ENCODE measurements at places on chromosomes 2 and 18.
A peak's percentile ranks its signal among the peaks of the same experiment; 100 is the strongest.

DNA sequence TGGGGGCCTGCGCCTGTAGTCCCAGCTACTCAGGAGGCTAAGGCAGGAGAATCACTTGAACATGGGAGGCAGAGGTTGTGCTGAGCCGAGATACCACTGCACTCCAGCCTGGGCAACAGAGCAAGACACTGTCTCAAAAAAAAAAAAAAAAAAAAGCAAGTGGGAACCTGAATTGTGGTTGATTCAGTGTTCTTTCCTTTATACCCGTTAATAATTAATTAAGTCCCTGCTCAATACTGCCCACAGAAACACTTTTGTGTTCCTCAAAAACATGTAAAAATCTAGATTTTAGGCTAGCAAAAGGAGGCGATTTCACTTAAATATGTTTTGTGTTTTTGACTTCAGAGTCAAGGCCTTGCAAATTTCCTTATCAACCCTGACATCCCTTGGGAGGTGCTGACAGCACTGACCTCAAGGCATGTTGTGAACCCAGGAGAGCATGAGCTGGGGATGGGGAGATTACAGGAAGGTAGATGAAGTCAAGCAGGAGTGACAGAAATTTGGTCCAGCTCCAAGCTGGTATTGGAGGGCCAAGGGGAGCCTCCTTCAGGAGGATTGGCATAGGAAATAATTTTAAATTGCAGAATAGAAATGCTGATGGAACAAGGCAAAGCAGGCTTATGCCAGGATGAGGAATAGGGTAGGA lies 89.0 kb upstream of the PNPT1 start:
- H3K4me3 ChIP-seq, result no peak overlapping the region
- H3K27me3 ChIP-seq, result no peaks in the 10 kb centered on the region
- no peaks in the 10 kb centered on the region for H3K4me1 ChIP-seq
- H3K27ac ChIP-seq, result no peak overlapping the region
- H3K36me3 ChIP-seq, result no peaks in the 10 kb centered on the region

DNA sequence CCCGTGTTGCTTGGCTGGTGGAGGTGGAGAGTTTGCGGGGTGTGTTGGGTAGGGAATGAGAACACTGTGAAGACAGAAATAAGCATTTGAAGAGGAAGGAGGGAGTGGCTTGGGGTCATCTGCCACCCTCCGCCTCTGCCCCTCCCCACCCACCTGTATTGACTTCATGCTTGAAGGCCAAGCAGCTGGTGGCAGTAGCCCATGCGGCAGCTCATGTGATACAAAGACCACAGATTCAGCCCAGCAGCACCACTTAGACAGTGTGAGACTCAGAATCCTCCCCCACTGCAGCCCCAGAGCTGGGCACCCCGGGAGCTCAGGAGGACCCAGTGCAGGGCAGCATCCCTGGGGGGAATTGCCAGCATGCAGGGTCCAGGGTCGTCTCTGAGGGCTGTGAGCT lies 15.4 kb downstream of the NPPC start:
- no peak overlapping the region for H3K4me3 ChIP-seq
- H3K27me3 ChIP-seq, result no peaks in the 10 kb centered on the region
- H3K27ac ChIP-seq, result no peak overlapping the region

GRCh38 chr2:175342085-175342484 lies 160.6 kb upstream of the ATP5MC3 start:
- H3K36me3 ChIP-seq, result no peaks in the 10 kb centered on the region
- H3K4me3 ChIP-seq, result no peak overlapping the region
- no peaks in the 10 kb centered on the region for H3K27me3 ChIP-seq
- DNase-seq, result no peak

DNA sequence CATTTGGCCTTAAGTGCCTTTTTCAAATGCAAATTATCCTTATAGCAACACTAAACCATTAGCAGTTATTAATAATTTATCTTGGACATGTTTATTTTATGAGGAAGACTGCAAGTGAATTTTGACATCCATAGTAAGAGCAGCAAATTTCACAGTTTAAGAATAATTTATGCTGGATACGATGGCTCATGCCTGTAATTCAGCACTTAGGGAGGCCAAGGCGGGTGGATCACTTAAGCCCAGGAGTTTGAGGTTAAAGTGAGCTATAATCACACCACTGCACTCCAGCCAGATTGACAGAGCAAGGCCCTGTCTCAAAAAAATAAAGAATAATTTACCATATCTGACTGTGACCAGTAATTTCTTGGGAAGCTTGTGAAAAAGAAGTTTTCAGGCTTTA lies 286.2 kb downstream of the TMX3 start:
- no peak for DNase-seq
- H3K36me3 ChIP-seq, result no peaks in the 10 kb centered on the region
- no peaks in the 10 kb centered on the region for H3K27me3 ChIP-seq
- no peak overlapping the region for H3K27ac ChIP-seq
- H3K4me3 ChIP-seq, result no peak overlapping the region

GRCh38 chr2:2018713-2019410 lies 274.5 kb upstream of the PXDN start:
- H3K4me1 ChIP-seq, result no peaks in the 10 kb centered on the region
- H3K36me3 ChIP-seq, result no peaks in the 10 kb centered on the region
- H3K4me3 ChIP-seq, result no peak overlapping the region
- no peak overlapping the region for H3K27ac ChIP-seq

GRCh38 chr2:113098041-113098440 lies 29.4 kb upstream of the IL1RN start:
- H3K36me3 ChIP-seq, result no peaks in the 10 kb centered on the region
- H3K4me1 ChIP-seq, result no peaks in the 10 kb centered on the region
- H3K4me3 ChIP-seq, result no peak overlapping the region
- H3K27me3 ChIP-seq, result no peaks in the 10 kb centered on the region

DNA sequence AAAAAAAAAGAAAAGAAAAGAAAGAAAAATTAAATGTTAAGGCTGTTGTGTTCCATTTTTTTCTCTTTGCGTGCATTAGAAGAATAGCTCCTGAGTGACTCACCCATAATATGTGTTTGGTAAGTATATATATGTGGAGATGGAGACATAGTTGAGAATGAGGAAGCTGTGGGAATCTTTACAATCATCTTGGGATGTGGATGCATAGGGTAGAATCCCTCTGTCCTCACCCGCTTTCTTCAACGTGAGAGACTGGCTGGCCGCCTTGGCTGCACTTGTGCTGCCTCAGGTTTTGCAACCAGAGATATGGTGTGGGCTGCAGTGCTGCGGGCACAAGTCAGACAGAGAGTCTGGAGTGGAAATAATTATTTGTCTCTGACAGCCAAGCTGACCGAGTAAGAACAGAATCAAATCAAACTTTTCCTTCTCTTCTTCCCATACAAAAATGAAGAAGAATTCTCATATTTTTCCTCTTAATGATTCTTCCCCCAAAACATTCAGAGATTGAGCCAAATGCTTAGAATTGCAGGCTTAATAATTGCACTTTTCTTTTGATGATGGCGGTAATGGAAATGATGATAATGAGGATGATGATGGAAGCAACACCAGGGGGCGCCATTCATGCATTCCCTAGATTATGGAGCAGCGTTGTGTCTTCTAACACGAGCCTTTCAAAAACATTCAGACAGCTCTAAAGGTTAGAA lies 48.5 kb downstream of the SERPINB7 start:
- H3K27ac ChIP-seq, result no peak overlapping the region
- no peak overlapping the region for H3K4me3 ChIP-seq
- H3K36me3 ChIP-seq, result no peaks in the 10 kb centered on the region
- H3K27me3 ChIP-seq, result no peaks in the 10 kb centered on the region
- no peak for DNase-seq

DNA sequence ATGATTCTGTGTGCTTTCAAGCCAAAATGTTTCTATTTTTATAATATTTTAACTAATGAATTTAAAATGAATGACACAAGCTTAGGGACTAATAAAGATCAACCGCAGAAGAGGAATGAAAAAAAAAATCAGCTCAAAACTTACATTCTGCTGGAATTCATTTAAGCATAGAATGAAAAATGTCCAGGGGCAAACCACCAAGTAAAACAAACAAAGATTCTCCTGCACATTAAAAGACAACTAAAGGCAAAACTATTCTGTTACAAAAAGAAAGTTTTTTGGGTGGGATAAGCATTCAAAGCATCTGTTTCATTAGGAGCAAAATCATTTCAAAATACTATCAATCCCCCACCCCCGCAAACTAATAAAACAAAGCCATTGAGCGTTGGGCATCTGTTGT lies 99.3 kb upstream of the SOX11 start:
- H3K4me3 ChIP-seq, result no peak overlapping the region
- no peaks in the 10 kb centered on the region for H3K4me1 ChIP-seq
- no peak overlapping the region for H3K27ac ChIP-seq
- DNase-seq, result no peak
- H3K36me3 ChIP-seq, result no peaks in the 10 kb centered on the region

- no peak overlapping the region for H3K27ac ChIP-seq
- H3K27me3 ChIP-seq, result no peaks in the 10 kb centered on the region
- DNase-seq, result no peak
- no peak overlapping the region for H3K4me3 ChIP-seq
- H3K36me3 ChIP-seq, result peaks cover 24% of the 10 kb centered on the region
Observed at GRCh38 chr2:69353360-69353759, 33.7 kb downstream of the GFPT1 start.

DNA sequence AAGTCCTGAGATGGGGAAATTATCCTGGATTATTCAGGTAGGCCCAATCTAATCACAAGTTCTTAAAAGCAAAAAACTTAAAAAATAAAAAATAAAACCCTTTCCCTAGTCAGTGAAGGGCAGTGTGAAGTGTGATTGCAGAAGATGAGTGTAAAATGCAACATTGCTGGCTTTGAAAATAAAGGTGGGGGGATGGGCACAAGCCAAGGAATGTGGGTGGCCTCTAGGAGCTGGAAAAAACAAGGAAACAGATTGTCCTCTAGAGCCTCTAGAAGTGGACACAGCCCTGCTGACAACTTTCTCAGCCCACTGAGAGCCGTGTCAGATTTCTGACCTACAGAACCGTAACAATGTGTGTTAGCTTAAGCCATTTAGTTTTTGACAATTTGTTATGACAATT lies 184.3 kb upstream of the HNRNPA3 start:
- no peak overlapping the region for H3K4me3 ChIP-seq
- H3K4me1 ChIP-seq, result no peaks in the 10 kb centered on the region
- no peaks in the 10 kb centered on the region for H3K36me3 ChIP-seq

DNA sequence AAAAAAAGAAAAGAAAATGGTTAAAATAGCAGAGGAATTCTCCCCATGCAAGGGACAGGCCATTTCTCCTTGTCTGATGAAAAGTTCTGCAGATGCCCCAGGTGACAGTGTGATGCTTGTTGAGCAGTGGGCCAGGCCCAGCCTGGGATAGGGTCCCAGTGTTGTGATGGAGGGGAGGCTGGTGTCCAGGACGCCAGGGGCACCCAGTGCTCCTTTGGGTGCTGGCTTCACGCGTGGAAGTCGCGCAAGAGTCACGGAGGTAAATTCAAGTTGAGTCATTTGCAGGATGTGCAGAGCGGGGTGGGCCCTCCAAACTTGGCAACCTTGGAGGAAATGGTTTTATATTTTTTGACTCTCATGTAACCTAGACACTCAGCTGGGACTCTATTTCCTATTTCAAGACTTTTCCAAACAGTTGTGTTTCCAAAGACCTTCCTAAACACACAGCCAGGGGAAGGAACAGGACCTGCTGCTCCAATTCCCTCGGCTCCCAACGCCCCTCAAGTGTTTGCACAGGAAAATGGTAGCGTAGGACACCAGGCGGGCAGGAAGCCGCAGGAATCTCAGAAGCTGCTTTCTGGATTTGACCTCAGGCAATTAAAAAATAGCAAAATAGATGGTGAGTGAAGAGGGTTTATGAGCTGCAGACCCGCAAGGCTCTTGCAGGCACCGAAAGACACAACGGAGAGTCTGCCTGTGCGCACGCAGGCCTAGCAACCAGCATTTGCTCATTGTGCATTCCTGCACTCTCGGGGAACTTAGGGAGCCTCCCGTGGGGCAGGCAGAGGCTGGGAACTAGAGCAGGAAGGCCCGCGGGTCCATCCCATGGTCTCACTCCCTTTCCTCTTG lies 107.1 kb upstream of the ODC1 start:
- H3K4me3 ChIP-seq, result no peak overlapping the region
- DNase-seq, result no peak
- no peaks in the 10 kb centered on the region for H3K4me1 ChIP-seq
- H3K27me3 ChIP-seq, result no peaks in the 10 kb centered on the region
- no peaks in the 10 kb centered on the region for H3K36me3 ChIP-seq

DNA sequence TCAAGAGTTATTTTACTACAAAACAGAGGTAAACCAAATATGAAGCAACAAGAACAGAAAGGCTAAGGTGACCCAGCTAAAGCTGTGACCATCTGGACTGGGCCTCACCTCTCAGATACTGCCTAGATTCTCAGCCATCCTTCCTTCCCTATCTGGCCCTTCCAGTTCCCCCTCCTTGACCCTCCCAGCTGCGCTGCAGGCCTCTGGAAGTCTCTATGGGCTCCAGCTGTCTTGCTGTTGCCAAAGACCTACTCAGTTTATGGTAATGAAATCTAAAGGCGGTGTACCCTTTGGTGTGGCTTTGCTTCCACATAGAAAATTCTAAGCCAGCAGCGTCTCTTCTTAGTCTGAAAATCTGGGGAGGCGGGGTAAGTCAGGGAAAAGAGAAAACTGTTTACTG lies 55.7 kb downstream of the ARHGEF33 start:
- no peaks in the 10 kb centered on the region for H3K36me3 ChIP-seq
- no peak overlapping the region for H3K4me3 ChIP-seq
- no peaks in the 10 kb centered on the region for H3K27me3 ChIP-seq
- no peaks in the 10 kb centered on the region for H3K4me1 ChIP-seq
- no peak for DNase-seq

DNA sequence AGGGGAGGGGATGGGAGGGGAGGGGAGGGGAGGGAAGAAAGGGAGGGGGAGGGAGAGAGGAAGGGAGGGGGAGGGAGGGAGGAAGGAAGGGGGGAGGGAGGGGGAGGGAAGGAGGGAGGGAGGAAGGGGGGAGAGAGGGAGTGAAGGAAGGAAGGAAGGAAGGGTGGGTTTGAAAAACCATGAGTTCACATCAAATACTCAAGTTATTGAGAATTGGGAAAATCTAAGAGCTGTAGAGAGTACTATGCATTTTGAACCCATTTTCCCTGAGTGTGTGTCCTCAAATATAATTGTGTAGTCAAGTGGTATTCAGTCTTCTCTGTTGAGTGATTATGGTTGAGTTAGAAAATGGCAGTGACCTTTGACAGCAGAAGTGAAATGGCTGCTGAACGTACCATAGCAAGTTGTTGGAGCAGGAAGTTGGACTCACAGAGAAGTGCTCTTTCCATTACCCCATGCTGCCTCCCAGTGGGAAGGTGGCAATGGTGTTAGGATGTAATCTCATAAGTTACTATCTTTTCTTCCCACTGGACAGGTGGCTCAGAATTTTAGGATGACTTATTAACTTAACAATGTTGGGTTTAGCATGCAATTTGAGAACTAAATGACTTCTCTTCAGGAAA lies 214.6 kb downstream of the SETBP1 start:
- H3K27me3 ChIP-seq, result no peaks in the 10 kb centered on the region
- no peak overlapping the region for H3K27ac ChIP-seq
- no peak overlapping the region for H3K4me3 ChIP-seq
- no peaks in the 10 kb centered on the region for H3K4me1 ChIP-seq

DNA sequence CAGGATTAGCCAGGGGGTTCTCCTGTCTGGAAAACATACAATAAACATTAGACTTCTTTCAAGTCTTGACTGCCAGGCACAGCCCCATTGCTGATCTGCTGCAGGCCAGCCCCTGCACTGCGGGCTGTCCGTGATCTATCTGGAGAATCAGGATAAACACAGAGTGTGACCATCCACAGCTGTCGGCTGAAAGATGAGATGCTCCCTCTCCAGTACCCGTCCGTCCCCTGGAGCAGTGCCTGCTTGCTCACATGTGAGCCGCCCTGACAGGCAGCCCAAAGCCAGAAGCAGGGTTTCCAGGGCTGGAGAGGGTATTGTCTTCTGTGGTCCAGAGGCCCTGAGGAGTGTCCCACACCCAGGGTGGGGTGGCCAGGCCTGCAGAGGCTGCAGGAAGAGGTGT lies 46.1 kb upstream of the FOSL2 start:
- H3K27ac ChIP-seq, result no peak overlapping the region
- H3K27me3 ChIP-seq, result no peaks in the 10 kb centered on the region
- H3K4me3 ChIP-seq, result no peak overlapping the region
- no peaks in the 10 kb centered on the region for H3K36me3 ChIP-seq
- DNase-seq, result peak; percentile 54
